HCT116 (cell line): ENCODE measurements at places on chromosomes 3 and 15.

GRCh38 chr3:115169808-115170207, 22.7 kb upstream of the ZBTB20 start:
- no peaks in the 10 kb centered on the region for H3K4me1 ChIP-seq
- H3K27ac ChIP-seq, result no peak overlapping the region
- no peak for DNase-seq
- H3K4me3 ChIP-seq, result no peak overlapping the region

GRCh38 chr3:32176989-32177701, 61.3 kb upstream of the CMTM8 start:
- DNase-seq, result peak; percentile 86
- peak overlapping the region; percentile 7 for H3K27ac ChIP-seq
- no peak overlapping the region for H3K4me3 ChIP-seq
- H3K27me3 ChIP-seq, result no peaks in the 10 kb centered on the region
- H3K36me3 ChIP-seq, result no peaks in the 10 kb centered on the region
- peaks cover 27% of the 10 kb centered on the region for H3K4me1 ChIP-seq

GRCh38 chr15:73282567-73283365, 86.0 kb downstream of the HCN4 start:
- no peaks in the 10 kb centered on the region; the same call in 1 of the 2 replicates for H3K36me3 ChIP-seq
- H3K27me3 ChIP-seq, result no peaks in the 10 kb centered on the region
- H3K4me1 ChIP-seq, result no peaks in the 10 kb centered on the region

DNA sequence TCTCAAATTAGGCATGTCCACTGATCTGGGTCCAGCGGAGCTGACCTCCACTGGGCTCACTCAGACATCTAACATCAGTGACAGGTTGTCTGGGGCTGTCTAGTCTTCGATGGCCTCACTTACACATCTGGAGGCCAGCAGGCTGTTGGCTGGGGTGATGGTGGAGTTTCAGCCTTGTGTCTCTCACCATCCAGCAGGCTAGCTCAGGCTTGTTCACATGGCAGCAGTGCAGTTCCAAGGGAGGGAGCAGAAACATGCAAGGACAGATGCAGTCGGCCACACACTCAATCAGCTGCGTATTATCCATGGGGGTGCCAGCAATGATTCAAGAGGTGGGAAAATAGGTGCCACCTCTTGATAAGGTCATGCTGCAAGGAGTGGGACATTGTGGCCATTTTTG, 292.5 kb downstream of the SHQ1 start:
- no peak overlapping the region for H3K27ac ChIP-seq
- no peak overlapping the region for H3K4me3 ChIP-seq
- no peaks in the 10 kb centered on the region for H3K27me3 ChIP-seq
- H3K36me3 ChIP-seq, result no peaks in the 10 kb centered on the region
- H3K4me1 ChIP-seq, result no peaks in the 10 kb centered on the region

- no peaks in the 10 kb centered on the region for H3K36me3 ChIP-seq
- H3K27me3 ChIP-seq, result no peaks in the 10 kb centered on the region
- no peak overlapping the region for H3K4me3 ChIP-seq
- DNase-seq, result no peak
These were observed 90.2 kb downstream of the GHSR start for GRCh38 chr3:172357850-172358754.

- no peak overlapping the region for H3K4me3 ChIP-seq
- no peak overlapping the region for H3K27ac ChIP-seq
- H3K36me3 ChIP-seq, result no peaks in the 10 kb centered on the region
- no peaks in the 10 kb centered on the region for H3K4me1 ChIP-seq
- no peaks in the 10 kb centered on the region for H3K27me3 ChIP-seq
These were observed 57.0 kb upstream of the GPR149 start for GRCh38 chr3:154486949-154487348.
